ENCODE measurements at places on chromosomes 7 and 10.

DNA sequence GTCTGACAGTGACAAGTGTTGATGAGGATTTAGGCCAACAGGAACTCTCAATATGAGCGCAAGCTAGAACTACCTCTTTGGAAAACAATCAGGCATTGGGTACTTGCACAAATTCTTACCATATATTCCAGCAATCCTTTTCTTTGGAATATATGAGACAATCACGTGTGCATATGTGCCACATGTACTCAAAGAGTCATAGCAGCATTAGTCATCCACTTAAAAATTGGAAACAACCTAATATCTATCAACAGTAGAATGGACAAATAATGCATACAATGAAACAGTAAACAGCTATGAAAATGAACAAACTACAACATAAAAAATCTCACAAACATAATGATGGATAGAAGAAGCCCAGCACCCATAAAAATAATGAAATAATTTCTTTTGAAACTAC is 179.7 kb downstream of the GLI3 start:
- DNase-seq, result no peak

DNA sequence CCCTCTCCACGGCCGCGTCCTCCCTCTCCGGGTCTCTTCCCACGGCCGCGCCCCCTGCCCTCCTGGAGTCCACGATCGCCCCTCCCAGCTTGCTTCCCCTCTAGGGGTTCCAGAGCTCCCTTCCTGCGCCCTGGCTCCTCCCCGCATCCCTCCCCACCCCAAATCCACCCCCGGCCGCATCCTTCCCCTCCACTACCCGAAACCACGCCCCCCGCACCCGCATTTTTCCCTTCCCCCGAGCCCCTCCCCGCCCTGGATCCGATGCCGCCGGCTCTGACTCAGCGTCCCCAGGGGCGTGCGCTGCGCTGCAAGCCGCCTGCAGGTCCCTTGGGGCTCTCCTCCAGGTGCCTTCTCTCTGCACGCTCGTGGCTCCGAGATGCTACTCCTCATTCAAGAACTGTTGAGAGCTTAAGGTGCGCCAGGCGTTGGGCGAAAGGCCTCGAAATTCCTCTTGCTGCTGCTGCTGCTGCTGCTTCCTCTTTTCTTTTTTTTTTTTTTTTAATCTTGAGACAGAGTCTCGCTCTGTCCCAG is 372 bp upstream of the TMEM130 start:
- peak; percentile 59 for DNase-seq

DNA sequence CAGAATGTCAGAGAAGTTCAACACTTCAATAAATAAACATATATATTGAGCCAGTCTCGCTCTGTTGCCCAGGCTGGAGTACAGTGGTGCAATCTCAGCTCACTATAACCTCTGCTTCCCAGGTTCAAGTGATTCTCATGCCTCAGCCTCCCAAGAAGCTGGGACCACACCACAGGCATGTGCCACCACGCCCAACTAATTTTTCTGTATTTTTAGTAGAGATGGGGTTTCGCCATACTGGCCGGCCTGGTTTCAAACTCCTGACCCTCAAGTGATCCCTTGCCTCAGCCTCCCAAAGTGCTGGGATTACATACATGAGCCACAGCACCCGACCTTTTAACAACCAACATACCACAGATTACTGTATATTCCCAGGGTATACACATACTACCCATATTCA is 134.2 kb downstream of the JMJD1C start:
- no peak for DNase-seq

DNA sequence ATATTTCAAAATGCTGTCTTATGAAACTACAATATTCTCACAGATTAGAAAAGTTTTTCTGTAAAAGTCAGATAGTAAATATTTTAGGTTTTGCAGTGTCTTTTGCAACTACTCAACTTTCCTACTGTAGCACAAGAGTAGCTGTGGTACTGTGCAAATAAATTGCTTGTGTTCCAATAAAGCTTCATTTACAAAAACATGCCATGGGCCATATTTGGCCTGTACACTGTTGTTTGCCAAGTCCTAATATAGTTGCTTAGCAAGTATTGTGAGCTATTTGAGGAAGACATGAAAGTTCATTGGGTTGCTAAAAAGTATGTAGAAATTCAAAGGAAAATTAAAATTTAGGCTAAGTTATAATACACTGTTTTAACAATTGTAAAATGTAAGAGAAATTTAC is 80.0 kb downstream of the TFPI2 start:
- no peak for DNase-seq

- DNase-seq, result no peak
Measured at GRCh38 chr10:125521721-125522680, 161.0 kb downstream of the TEX36 start.

GRCh38 chr10:93695740-93696139 is 6.7 kb downstream of the FRA10AC1 start:
- DNase-seq, result no peak

DNA sequence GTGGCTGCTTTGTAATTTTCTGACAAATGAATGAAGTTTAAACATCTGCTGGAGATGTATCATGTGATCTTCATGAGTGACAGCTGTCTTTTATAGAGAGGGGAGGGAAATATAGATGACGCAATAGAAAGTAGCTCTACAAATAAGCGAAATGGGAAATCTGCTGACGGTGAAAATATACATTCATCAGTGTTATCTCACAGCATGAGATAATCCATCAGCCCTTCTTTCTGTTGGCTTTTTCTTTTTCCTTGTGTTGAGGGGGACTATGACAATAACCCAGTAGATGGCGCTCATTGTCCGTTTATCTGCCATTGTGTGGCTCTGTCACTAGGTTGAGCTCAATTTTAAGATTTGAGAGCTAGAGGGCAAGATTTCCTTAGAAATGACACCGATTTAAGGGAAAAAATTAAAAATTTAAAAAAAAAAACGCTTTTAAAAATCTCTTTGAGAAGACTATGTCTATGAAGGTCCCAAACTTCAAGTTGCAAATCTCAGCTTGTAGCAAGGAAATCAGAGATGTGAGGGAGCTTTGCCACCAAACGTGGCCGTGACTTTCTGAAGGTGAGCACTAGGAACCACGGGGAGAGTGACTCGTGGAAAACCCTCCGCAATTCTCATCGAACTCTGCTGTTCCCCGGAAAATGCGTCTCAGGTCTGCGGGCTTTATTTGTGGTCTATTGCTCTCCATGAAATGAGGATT is 114.6 kb upstream of the SFMBT2 start:
- no peak for DNase-seq

DNA sequence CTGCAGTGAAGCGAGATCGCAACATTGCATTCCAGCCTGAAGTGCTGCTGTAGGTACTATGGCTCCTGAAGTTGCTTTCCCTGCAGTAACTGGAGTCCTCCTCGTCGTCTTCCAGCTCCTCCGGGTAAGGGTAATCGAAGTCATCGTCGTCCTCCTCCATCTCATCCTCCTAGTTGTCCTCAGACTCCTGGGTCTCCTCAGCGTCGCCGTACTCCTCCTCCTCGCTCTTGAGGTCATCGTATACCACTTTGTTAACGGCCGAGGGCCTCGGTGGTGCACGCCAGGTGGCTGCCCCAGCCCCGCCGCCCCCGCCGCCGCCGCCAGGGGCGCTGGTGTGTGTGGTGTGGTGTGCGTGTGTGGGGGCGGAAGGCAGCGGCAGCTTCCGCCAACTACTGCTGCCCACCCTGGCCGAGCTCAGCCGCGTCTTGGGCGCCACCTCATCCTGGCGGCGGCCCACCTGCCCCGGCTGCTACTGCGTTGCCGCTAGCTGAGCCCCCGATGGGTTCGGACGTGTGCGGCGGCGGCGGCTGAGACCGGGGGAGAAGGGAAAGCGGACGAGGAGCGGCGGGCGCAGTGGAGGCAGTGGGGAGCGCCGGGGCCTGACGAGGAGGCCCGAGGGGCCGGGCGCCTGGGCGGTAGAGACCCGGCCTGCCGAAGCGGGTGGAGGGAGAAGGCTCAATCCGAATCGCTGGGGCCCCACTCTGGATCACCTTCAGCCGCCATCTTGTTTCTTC is 11.8 kb upstream of the ACBD5 start:
- DNase-seq, result peak; percentile 85

- DNase-seq, result no peak
Measured at GRCh38 chr7:119838444-119838843, 434.5 kb upstream of the KCND2 start.

- no peak for DNase-seq
Measured at GRCh38 chr7:14817829-14818614, 84.5 kb downstream of the DGKB start.

DNA sequence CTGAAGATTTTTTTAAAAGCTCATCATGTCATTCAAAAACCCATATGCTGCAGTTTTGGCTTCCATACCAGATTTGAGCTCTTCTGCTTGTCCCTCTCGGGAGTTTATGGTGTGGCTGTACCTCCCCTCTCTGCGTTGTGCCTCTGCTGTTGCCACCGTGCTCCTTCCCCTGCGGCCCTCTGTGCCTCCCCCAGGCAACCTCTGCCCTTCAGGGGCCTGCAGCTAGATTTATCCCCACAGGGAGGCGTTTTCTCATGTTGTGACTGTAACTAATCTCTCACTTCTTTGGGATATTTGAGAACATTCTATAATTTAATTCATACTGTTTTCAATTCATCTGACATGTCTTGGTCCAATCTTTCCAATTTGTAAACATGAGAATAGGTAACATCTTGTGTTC is 52.7 kb downstream of the TASOR2 start:
- no peak for DNase-seq

DNA sequence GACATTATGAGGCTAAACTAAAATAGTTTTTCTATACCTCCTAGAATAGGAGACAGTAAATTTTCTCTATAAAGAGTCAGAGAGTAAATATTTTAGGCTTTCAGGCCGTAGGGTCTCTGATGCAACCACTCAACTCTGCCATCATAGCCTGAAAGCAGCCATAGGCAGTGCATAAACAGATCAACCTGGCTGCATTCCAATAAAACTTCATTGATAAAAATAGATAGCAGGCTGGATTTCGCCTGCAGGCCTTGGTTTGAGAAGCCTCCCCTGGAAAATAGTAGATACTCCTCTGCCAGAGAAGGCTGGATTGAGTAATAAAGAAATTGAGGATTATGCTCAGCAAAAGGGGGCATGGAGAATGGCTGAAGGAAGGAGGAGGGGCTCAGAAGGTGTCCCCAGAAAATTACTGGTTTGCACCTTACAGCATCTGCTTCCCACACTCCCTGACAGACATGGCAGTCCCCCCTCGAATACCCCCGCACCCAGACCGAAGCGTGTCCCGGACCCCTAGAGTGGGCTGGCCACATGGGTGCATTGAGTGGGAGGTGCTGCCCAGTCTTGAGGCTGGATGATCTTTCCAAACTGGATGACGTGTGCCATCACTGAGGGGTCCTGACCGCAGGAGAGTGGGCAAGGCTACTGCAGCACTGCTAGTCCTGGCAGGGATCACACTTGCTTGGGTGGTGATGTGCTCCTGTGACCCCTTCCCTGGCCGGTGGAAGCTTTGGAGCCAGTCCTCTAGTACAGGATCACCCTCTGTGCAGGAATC is 126.6 kb downstream of the PTPN20 start:
- DNase-seq, result peak; percentile 16

- no peak for DNase-seq
Measured at GRCh38 chr10:10811562-10811961, 206.1 kb upstream of the CELF2 start.

DNA sequence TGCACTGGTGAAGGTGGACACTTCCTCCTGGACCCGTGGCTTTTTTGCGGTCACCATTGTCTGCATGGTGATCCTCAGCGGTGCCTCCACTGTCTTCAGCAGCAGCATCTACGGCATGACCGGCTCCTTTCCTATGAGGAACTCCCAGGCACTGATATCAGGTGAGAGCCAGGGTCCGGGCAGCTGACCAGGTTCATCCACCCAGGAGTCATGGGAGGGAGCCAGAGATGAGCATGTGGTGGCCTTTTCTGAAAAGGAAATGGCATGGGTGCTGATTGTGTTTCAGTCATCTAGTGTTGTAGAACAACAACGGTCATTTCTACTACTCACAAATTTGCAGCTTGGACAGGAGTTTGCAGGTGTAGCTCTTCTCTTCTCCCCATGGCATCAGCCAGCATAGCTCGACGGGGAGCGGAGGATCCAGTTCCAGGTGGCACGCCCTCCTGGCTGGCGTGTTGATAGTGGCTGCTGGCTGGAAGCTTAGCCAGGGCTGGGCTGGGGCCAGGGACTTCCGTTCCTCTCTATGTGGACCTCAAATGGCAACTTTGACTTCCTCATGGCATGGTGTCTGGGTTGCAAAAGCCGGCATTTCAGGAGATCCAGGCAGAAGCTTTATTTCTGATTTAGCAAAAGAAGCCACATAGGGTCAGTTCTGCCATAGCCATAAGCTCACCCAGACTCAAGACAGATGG is 32.7 kb downstream of the SLC29A3 start:
- DNase-seq, result peak; percentile 70

Data from lower lobe of right lung (tissue), 2 donors.